ENCODE measurements at places on chromosomes 6 and 20.

DNA sequence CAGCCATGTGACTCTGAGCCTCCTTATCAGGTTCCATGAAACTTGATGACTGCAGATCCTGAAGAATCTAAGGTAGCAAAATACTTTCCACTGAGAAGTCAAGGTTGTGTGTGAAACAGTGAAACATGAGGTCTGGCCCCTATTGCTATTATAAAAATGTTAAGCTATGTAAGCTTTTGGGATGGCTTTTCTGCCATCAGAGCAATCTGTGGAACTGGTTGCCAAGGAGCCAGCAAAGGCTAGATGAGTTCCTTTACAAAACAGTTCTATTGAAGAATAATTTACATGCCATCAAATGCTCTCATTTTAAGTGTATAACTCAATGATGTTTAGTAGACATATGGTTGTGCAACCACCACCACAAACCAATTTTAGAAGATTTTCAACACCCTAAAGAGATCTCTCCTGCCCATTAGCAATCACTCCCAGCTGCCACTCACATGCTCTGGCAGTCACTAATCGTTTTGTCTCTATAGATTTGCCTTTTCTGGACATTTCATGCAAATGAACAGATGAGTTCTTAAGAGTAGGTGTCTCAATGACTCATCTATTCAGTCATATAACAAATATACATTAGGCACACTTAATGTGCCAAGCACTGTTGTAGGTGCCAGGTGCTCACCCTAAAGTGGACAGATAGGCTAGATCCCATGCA lies 19.9 kb upstream of the MEP1A start:
- DNase-seq, result peak; percentile 29

DNA sequence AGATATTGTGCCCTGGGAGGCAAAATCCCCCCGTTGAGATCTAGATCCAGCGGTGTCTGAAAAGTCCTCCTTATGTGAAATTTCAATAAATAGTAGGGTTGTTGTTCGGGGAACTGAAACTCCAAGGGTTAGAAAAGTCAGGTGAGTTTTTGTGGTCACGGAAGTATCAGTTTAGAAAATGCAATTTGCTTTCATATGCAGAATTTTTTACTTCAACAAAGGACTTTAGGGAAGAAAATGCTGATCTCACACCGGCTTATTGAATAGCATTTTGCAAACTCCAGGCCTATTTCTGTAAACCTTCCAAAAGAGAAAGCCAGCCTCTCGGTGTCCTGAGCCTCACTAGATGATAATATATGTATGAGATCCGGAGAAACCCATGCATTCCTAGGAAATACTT lies 254.7 kb downstream of the TSHZ2 start:
- no peak for DNase-seq

DNA sequence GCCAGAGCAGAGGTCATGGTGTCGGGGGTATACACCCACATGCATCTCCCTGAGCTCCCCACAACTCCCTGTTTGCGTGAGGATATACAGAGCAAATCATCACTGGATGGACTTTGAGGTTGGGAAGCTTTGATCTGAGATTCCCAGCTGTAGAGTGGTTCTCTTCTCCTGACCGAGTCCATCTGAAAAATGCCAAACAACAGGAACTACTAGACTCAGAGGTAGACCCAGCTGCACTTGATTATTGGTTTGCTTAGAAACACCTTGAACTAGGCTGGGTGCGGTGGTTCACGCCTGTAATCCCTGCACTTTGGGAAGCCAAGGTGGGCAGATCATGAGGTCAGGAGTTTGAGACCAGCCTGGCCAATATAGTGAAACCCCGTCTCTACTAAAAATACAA lies 125.0 kb downstream of the UNC5CL start:
- DNase-seq, result no peak

DNA sequence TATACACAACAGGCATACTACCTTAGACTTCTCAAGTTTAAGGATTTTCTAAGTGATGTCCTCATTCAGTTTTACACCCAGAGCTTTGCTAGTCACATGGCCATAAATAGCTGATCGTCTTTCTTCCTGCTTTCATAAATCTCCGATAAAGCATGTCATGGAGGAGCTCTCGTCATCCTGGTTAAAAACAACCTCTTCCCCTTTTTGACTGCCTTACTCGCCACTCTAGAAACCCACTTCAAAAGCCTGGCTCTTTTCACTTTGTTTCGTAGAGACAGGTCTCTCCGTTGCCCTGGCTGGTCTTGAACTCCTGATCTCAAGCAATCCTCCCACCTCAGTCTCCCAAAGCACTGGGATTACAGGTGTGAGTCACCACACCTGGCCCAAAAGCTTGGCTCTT lies 67.0 kb upstream of the SMIM29 start:
- DNase-seq, result no peak

GRCh38 chr20:19176470-19177052 lies 35.9 kb upstream of the SLC24A3 start:
- DNase-seq, result no peak

DNA sequence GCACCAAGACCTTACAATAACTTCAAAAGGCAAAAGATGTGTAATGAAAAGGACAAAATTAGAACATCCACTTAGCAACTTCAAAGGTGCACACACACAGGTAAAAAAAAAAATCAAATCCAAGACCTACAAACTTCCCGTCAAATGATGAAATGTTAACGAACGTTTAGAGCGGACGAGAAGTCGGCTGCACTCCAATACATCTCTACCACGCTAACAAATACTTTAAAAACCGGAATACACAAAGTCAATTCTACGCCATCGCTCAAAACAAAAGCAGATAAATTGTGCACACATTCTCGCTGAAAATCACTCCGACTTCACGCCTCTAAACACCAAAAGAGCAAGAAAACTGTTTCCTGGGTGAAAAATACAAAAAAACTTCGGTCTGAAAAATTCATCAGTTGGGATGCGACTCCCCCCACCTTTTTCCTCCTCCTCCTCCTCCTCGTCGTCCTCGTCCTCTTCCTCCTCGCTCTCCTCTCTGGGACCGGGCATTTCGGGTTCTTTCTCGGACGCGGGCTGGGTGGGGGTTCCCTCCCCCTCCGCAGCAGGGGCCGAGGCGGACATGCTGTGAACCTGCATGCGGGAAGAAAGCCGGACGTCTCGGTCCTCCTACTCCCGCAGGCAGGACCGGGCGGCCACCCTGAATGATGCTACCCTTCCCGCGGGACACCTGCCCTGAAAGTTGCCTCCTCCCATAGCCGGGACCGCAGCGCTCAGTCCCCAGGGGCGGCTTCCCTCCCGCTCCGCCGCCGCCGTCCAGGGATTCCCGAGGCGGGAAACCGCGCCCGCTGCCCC lies 712 bp downstream of the DEK start:
- peak; percentile 35 for DNase-seq

DNA sequence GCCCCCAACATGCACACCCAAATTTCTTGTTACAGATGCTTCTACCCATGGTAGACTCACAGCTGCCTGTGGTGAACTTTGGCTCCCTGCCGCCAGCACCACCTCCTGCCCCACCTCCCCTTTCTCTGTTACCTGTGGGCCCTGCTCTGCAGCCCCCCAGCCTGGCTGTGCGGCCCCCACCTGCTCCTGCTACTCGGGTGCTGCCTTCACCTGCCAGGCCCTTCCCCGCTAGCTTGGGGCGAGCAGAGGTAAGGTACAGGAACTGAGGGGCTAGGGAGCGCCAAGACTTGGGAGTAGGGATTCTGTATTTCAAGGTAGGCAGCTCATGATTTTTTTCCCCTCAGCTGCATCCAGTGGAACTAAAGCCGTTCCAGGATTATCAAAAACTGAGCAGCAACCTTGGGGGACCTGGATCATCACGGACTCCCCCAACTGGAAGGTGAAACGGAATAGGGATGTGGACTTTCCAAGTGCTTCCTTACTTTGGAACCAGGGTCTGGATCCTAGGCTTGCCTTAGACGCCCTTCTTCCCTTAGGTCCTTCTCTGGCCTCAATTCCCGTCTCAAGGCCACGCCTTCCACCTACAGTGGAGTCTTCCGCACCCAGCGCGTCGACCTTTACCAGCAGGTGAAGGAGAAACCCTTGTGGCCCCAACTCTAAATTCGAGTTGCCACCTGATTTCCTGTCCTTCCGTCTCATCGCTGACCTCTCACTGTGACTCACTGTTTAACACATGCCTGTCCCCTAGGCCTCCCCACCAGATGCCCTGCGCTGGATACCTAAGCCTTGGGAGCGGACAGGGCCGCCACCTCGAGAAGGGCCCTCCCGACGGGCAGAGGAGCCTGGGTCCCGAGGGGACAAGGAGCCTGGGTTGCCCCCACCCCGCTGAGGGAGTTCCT lies 15.5 kb downstream of the BAG6 start:
- no peak for DNase-seq

DNA sequence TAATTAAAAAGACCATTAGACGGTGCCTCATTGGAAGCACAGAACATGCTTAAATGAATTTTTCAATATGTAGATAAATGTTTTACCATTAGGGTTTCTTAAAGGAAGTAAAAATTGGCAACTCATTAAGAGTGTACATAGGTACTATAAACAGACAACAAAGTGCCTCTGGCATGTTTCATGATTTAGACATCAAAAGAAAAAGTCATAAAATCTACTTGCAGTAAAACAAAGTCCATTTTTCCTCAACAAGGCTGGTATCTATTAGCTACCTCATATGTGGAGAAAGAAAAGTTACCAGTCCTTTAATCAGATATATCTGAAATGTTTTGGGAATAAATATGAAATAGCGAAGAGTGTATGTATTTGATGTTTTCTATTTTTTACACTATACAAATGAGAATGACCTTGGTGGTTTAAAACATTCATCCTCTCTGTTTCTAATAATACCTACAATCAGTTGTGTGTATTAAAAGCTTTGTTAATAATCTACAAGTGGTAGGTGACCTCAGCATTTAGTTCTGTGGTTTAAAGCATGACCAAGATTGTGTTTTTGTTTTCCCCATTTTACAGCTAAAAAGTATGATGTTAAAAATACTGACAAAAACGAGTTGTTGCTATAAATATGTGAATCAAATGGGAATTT lies 87.5 kb downstream of the HDGFL1 start:
- no peak for DNase-seq

GRCh38 chr6:18432180-18432579 lies 45.0 kb downstream of the RNF144B start:
- DNase-seq, result no peak

DNA sequence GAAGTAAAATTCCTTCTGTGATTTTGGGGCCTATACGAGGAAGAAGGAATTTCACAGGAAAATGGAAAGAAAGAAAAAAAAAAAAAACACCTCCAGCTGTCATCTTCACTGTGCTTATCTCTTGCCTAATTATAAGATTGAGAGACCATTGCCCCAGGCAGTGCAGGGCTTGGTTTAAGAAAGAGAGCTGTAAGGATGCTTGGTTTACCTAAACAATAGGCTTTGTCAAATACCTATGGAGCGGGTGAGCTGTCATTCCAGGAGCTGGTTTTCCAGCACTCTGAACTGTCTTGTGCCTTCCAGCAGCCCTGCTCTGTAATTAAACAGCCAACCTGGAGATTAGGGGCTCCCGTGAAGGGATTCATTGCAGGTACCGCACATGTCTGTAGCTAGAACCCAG lies 137.8 kb downstream of the EDN3 start:
- no peak for DNase-seq

GRCh38 chr6:161073930-161074329 lies 82.4 kb downstream of the MAP3K4 start:
- no peak for DNase-seq

DNA sequence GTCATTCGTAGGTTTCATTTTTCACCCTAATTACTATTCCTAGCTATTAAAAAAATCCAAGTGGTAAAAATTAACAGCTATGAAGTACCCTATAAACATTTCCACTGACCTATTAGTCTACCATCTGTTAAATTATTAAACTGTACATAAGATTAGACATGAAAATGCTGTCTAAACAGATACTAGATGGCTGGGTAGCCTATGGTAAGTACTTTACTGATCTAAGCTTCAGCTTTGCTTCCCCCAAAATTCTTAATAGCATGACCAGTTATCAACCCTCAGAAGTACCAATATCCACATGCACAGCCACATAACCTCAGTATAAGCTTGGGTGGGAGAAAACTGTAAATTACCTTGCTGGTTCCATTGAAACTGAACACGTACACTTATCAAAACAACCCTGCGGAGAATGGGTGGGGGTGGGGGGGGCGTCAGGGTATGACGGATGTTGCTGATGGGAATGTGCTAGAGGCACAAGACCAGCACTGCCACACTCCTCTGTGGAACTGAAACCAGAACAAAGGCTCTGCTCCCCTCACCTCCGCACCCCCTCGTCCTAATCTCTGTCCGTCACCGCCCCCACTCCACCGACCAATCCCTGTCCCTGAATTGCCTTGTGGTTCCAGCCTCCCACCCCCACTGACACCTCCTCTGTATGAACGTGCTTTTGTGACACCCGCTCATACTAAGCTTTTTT lies 45.3 kb downstream of the B4GALT5 start:
- no peak for DNase-seq

GRCh38 chr6:6605873-6606272 lies 17.4 kb downstream of the LY86 start:
- no peak for DNase-seq

DNA sequence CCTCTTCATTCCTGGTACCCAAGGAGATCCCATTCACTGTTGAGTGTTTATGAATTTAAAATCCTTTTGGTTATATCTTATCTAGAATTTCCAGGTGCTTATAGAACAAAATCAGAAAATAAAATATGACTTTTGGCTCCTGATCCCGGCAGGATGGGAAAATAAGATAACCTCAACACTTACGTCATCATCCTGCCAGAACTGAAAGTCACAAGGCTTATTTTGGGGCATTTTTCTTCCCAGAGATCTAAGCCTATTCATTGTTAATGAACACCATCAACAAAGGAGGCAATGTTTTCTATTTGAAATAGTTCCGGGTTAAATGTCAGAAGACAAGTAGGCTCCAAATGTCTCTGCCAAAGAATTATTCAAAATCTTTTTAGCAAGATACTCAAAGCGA lies 580.6 kb downstream of the TFAP2A start:
- no peak for DNase-seq

GRCh38 chr6:113347436-113347835 lies 509.7 kb upstream of the MARCKS start:
- no peak for DNase-seq

DNA sequence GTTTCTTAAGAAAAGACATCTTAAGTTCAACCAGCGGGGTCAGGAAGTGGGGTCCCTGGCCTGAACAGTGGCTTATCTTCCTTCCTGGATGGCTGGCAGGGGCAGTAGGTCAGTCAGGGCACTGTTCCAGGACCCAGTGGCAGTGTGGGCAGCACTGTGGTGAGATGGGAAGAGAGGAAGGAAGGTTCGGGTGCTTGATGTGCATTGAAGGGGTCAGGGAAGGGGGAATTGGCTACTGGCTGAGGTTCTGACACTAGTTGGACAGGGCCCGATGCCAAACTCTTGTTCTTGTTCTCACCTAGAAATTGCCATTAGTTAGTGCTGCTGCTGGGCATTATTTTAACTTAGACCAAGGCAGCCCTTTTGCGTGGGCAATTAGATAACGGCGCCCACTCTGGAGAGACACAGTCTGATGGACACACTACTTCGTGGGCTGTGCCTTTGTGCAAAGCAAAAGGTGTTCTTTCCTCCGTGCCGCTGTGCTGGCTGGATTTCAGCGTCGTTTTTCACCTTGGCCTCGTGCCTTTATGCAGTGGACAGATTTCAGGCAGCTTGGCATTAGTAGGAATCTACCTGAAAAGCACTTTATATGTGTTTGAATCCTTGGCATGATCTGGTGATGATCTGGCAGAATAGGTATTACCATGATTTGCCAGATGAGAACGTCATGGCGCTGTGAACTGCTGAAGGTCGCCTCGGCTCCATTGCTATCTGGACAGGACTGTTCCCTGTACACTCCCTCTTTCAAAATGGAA lies 30.3 kb downstream of the UTRN start:
- DNase-seq, result no peak

- peak; percentile 70 for DNase-seq
These were observed 1379.2 kb upstream of the DEFB115 start for GRCh38 chr20:29878281-29878741.

GRCh38 chr6:158783851-158784250 lies 35.3 kb downstream of the EZR start:
- DNase-seq, result no peak
